ENCODE measurements at places on chromosomes 12 and 14.

GRCh38 chr12:82406651-82407050 lies 48.3 kb downstream of the METTL25 start:
- DNase-seq, result no peak

DNA sequence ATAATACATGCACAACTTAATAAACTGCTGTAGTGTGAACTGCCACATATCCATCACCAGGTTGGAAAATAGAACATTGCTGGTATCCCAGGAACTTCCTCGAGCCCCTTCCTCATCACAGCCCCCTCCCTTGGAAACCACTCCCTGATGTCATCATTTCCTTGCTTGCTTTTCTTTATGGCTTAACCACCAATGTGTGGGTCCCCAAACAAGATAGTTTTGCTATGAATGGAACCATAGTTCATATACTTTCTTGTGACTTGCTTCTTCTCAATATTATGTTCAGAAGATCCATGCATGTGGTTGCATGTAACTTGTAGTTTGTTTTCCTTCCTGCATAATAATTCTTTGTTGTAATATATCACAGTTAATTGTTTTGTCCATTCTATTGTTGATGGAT lies 8.9 kb upstream of the WNT5B start:
- no peak for DNase-seq

DNA sequence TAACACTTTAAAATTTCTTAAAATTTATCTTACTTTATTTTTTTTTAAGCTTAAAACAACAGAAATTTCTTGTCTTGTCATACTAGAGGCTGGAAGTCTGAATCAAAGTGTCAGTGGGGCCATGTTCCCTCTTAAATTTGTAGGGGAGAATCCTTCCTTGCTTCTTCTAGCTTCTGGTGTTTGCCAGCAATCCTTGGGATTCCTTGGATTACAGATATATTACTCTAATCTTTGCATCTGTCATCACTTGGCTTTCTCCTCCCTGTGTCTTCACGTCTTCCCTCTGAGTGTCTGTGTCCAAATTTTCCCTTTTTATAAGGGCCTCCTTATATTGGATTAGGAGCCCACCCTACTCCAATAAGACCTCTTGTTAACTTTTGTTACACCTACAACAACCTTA lies 135.6 kb upstream of the PTPRB start:
- DNase-seq, result no peak

DNA sequence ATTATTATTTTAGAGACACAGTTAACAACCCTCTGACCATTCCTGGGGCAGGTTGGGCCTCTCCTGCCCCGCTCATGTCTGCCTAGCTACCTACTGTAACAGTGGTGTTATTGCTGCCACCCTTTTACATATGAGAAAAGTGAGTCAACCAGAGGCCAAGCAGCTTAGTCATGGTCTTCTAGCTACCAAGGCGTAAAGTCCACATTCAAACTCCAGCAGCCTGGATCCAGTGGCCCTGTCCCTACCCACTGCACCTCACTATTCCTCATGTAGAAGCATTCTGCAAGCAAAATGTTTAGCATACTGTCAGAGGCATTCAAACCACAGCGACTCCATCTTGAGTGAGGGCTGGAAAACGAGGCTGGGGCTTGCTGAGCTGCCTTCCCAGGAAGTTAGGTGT lies 95.8 kb downstream of the SLC15A4 start:
- no peak for DNase-seq

GRCh38 chr12:126108247-126108646 lies 1043.0 kb downstream of the AACS start:
- no peak for DNase-seq

All from CD8-positive, alpha-beta memory T cell (primary cell).